Spleen (tissue), 13 donors: ENCODE measurements at places on chromosomes 7 and 10. TPM values are rescaled to one million over a fixed set of nuclear protein-coding genes. Genes with fewer than 3 reads are reported as not detected.

- peak; percentile 93 for DNase-seq
- H3K4me3 ChIP-seq = peak overlapping the region; percentile 12
- no peaks in the 10 kb centered on the region for H3K27me3 ChIP-seq
- H3K36me3 ChIP-seq = peaks cover 14% of the 10 kb centered on the region
- H3K4me1 ChIP-seq = peaks cover 96% of the 10 kb centered on the region
Observed at GRCh38 chr10:80487791-80488538, 33.9 kb downstream of the TSPAN14 start.

DNA sequence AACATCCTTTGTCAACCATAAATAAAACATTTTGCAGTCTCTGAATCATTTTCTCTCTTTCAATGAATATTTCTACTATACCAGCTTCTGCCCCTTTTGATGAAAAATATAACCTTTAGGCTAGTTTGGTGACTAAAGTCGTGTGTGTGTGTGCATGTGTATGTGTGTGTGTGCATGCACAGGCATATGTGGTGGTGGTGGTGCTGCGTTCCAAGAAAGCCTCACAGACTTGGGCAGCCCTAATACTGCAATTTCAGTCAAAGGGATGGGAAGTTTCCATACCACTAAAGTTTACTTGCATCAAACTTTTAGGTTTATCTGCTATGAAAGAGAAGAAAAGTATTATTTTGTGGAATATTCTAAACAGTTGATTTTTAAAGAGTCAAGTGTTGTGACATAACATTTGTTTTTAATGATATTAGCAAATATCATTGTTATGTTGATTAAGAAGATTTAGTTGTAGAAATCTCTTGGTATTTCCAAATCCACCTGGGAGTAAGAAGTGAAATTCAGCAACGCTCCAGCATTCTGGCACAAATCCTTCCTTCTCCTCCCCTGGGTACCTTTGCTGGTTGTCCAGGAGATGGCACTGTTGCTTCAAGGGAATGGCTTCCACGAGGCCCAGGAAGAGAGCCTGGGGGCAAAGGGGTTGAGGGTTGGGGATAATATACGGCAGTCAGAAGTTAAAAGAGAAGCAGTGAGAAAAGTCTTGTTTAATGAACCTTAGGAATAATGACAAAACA, 41.5 kb downstream of the ASB4 start:
- H3K27me3 ChIP-seq = no peaks in the 10 kb centered on the region
- peaks cover 20% of the 10 kb centered on the region for H3K4me1 ChIP-seq
- peak; percentile 61 for DNase-seq
- no peak overlapping the region for H3K4me3 ChIP-seq
- no peak overlapping the region for H3K27ac ChIP-seq
- H3K36me3 ChIP-seq = no peaks in the 10 kb centered on the region

- peaks cover 4% of the 10 kb centered on the region for H3K4me1 ChIP-seq
- H3K36me3 ChIP-seq = no peaks in the 10 kb centered on the region
- H3K27me3 ChIP-seq = peaks cover 5% of the 10 kb centered on the region
- H3K27ac ChIP-seq = no peak overlapping the region
- H3K4me3 ChIP-seq = no peak overlapping the region
Observed at GRCh38 chr7:85191383-85191782, 4.5 kb upstream of the SEMA3D start.

GRCh38 chr7:130409067-130409711, 28.9 kb downstream of the CPA1 start:
- H3K27me3 ChIP-seq = no peaks in the 10 kb centered on the region
- DNase-seq = no peak

GRCh38 chr10:124224331-124225028, 131.1 kb upstream of the CHST15 start:
- no peak overlapping the region for H3K27ac ChIP-seq
- no peaks in the 10 kb centered on the region for H3K36me3 ChIP-seq
- no peak for DNase-seq
- H3K27me3 ChIP-seq = no peaks in the 10 kb centered on the region

DNA sequence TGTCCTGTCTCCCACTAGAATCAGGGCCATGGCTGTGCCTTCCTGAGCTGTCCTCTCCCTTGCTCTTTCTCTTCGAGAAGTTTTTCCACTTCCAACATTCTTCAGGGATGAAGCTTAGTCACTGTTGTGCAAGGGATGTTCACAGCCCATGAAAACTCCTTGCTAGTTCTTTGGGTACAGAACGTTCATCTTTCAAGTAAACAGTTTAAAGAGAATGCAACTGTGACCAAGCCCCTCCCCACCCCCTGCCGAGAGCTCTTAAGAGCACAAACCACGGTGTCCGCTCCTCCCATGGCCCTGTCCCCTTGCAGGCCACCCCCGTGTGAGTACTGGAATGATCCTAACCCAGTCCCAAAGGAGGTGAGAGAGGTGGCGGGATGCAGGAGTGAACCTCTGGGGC, 161.1 kb upstream of the RHEB start:
- H3K4me3 ChIP-seq = no peak overlapping the region
- no peaks in the 10 kb centered on the region for H3K27me3 ChIP-seq
- peaks cover 21% of the 10 kb centered on the region for H3K4me1 ChIP-seq

- no peaks in the 10 kb centered on the region for H3K27me3 ChIP-seq
- DNase-seq = no peak
- H3K27ac ChIP-seq = peak overlapping the region; percentile 39
Observed at GRCh38 chr10:11608159-11609013, 3.1 kb downstream of the USP6NL start.

DNA sequence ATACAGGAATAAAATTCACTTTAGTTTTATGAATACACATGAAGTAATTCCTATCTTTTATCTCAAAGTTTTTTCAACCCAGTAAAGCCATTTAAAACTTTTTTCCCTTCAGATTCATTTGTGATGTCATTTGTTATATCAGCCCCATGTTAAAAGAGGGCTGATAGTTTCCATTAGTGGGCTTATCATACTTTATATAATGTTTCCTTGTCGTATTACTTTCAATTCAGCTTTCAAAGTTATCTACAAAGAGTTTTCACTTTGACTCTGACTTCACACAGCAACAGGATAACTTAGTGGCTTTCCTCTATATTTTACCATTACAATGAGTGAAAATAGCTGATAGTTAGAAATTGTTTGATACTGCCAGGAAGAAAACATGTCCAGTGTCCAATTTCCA, 484.8 kb downstream of the SUGCT start:
- H3K4me1 ChIP-seq = no peaks in the 10 kb centered on the region
- no peak for DNase-seq
- no peak overlapping the region for H3K4me3 ChIP-seq
- no peaks in the 10 kb centered on the region for H3K36me3 ChIP-seq
- no peaks in the 10 kb centered on the region for H3K27me3 ChIP-seq
- H3K27ac ChIP-seq = no peak overlapping the region

DNA sequence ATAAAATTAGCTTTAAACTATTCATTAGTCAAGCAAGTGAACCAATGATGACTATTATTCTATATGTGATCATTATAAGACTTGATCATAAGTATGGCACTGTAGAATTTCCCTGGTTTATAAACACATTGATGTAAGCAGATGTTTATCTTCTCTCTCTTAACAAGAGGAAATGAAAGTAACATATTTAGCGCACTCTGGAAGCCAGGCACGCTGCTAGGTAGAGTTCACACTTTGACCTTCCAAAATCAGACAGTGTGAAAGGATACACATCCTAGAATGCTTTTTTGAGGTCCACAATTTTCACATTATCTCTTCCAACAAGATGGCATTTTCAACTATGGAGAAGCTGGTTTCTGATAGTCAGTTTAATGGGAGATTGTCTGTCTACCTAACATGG, 529.4 kb upstream of the IGFBP3 start:
- H3K4me1 ChIP-seq = no peaks in the 10 kb centered on the region
- H3K27me3 ChIP-seq = no peaks in the 10 kb centered on the region
- no peaks in the 10 kb centered on the region for H3K36me3 ChIP-seq
- no peak for DNase-seq
- no peak overlapping the region for H3K27ac ChIP-seq
- H3K4me3 ChIP-seq = no peak overlapping the region

DNA sequence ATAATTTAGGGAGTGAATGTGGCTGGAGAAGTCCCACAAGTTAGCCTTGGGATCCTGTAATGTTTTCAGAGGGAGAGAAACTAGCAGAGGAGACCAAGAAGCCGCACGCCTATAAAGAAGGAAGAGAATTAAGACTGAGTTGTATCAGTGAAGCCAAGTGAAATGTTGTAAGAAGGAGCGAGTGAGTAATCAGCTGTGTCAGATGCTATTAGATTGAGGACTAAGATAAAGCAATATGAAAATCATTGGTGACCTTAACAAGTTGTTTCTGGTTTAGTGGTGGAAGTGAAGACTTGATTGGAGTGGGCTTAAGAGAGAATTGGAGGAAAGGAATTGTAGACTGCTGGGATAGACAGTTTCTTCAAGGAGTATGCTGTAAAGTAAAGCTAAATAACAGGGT, 8.8 kb downstream of the CCSER2 start:
- H3K4me3 ChIP-seq = no peak overlapping the region
- no peaks in the 10 kb centered on the region for H3K36me3 ChIP-seq
- H3K27ac ChIP-seq = no peak overlapping the region
- DNase-seq = no peak
- peaks cover 64% of the 10 kb centered on the region for H3K4me1 ChIP-seq

DNA sequence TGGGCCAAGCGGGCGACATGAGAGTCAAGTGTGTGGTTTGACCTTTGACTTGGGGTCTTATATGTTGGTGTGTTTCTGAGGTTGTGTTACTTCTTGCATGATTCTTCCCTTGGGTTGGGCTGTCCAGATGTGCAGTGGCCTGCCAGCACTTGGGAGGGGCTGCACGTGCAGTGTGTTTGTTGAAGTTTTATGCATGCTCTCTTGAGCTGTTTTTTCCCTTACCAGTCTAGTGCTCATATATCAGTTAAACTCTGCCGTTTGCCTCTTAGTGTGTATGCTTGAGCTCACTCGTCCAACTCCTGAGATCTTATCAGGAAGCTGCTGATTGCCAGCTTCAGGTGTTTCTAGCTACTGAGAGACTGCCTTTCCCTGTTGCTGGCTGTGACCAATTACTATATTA, 23.1 kb downstream of the SP4 start:
- no peak overlapping the region for H3K4me3 ChIP-seq
- H3K4me1 ChIP-seq = peaks cover 3% of the 10 kb centered on the region
- no peak for DNase-seq
- H3K27me3 ChIP-seq = no peaks in the 10 kb centered on the region
- H3K27ac ChIP-seq = no peak overlapping the region

GRCh38 chr10:36765782-36766414, 359.5 kb upstream of the ANKRD30A start:
- H3K4me1 ChIP-seq = no peaks in the 10 kb centered on the region
- DNase-seq = no peak
- peak overlapping the region; percentile 22 for H3K27ac ChIP-seq
- no peaks in the 10 kb centered on the region for H3K27me3 ChIP-seq

DNA sequence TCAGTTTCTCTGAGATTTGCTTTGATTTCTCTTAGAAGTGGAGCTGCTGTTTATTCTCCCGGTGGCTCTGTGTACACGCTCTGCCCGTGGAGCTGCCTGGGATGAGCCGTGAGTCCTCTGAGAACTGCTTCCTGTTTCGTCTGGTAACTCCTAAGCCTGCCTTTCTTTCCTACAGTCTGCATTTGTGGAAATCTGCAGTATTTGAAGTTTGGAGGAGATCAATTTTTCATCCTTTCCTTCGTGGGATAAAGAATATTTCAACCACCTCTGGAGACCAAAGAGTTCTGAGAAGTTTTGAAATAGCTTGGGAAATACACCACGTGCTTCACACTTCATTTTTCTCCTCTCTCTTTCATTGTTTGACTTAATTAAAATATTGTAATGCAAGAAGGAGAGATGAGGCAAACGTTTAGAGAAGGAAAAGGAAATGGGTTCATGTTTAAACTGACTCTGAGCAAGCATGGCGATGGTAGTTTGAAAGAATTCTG, 311.9 kb downstream of the LRMDA start:
- H3K27me3 ChIP-seq = no peaks in the 10 kb centered on the region
- H3K4me3 ChIP-seq = no peak overlapping the region
- H3K4me1 ChIP-seq = no peaks in the 10 kb centered on the region
- H3K27ac ChIP-seq = no peak overlapping the region
- no peak for DNase-seq
- H3K36me3 ChIP-seq = no peaks in the 10 kb centered on the region

DNA sequence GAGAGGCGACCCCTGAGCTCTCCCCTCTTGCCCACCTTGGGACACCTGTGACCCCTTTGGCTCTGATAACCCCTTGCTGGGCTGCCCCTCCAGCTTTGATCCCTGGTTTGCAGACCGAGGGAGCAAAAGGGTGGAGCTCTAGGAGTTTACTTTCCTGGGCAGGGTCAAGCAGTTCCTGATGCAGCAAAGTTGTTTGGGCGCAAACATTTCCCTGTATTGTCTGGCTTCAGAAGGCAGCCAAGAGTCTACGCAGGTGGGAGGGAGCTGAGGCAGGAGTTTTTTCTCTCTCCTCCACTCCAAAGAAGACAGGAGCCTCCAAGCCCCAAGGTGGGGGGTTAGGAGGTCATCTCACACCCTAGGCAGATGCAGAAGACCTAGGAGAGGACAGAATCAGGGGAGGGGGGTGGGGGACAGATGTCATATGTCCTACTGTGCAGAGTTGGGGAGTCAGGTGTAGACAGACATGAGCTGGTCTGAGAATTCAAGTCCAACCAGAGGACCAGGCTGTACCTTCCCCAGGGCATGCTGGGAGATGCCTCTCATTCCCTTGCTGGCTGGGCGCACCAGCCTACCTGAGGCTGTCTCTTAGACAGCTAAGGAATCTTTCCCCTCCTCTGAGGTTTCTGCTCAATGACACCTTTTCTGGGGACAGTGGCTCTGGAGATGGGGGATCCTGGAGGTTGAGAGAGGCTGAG, 20.5 kb downstream of the TMEM270 start:
- H3K27me3 ChIP-seq = peaks cover 6% of the 10 kb centered on the region
- no peak overlapping the region for H3K27ac ChIP-seq
- no peak overlapping the region for H3K4me3 ChIP-seq
- no peak for DNase-seq
- no peaks in the 10 kb centered on the region for H3K36me3 ChIP-seq

DNA sequence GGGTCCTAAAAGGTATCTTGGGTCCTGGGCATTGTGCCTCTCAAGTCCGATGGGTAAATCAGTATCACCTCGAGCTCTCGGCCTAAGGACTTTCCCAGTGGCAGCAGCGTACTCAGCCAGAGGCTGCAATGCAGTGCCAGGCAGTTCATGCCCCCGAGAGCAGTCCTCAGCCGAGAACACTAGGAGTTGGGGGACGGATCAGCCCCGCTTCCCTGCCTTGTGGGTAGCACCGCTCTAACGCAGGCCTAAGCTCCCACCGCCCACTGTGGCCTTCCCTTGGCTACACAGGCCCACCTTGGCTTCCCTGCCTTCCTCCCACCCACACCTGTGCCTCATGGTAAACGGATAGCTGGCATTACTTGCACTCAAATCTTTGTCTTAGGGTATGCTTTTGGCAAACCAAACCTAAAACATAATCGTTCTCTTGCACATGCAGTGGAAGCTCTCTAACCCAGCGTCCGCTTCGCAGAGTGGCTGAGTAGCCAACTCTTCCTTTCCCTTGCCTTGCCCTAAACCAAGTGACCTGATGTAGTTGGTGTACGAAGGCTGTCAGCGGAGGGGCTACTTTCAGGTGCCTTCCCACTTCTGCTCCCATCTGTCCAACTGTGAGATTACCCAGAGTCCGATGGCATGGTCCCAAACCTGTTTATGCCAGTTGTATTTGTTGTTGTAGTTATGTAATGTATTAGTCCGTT, 73.2 kb upstream of the CHST15 start:
- DNase-seq = peak; percentile 59
- H3K27me3 ChIP-seq = no peaks in the 10 kb centered on the region
- H3K4me3 ChIP-seq = no peak overlapping the region
- no peaks in the 10 kb centered on the region for H3K4me1 ChIP-seq

Gene MYL10
- not detected for total RNA-seq

Gene PAPOLB
- 0.15 TPM for total RNA-seq

Gene STEAP1B
- total RNA-seq = 15.4 TPM

Gene AKR1C4
- total RNA-seq = not detected

Gene VKORC1L1
- 9.4 TPM for total RNA-seq

Gene LIPN
- total RNA-seq = 7.1 TPM

Gene SFTPA1
- total RNA-seq = not detected

Gene RBP3
- total RNA-seq = not detected

Gene NPC1L1
- not detected for total RNA-seq

Gene CRTAC1
- not detected for total RNA-seq
